Cerebellar nuclear complex (tissue), 1 donor: ENCODE measurements at places on chromosomes 1 and 21.

GRCh38 chr1:2566101-2567045, 10.2 kb downstream of the TNFRSF14 start:
- no peak for DNase-seq

GRCh38 chr1:25064465-25065240, 134.6 kb upstream of the RUNX3 start:
- no peak for DNase-seq

- no peak for DNase-seq
Observed at GRCh38 chr1:233064988-233065387, 114.6 kb downstream of the NTPCR start.

DNA sequence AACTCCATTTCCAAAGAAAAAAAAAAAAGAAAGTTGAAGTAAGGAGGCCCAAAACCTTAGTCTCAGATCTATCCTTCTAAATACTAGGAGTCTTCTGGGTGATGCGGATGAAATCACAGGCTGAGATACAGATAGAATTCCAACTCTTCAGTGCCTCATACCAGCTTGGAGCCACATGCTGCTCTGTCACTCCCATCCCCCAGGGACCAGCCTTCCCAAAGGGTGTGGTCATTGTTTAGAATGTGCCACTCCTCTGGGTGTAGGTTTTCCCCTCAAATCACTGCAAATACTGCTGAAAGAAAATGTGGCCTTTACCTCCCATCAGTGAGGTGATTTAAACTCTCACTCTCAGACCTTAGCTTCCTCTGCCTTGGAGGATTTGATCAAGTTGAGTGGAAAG, 112.9 kb downstream of the CDC7 start:
- DNase-seq = no peak

GRCh38 chr1:185017338-185017737, 28.0 kb upstream of the RNF2 start:
- DNase-seq = no peak

- no peak for DNase-seq
Observed at GRCh38 chr21:15841856-15842564, 112.2 kb downstream of the USP25 start.

DNA sequence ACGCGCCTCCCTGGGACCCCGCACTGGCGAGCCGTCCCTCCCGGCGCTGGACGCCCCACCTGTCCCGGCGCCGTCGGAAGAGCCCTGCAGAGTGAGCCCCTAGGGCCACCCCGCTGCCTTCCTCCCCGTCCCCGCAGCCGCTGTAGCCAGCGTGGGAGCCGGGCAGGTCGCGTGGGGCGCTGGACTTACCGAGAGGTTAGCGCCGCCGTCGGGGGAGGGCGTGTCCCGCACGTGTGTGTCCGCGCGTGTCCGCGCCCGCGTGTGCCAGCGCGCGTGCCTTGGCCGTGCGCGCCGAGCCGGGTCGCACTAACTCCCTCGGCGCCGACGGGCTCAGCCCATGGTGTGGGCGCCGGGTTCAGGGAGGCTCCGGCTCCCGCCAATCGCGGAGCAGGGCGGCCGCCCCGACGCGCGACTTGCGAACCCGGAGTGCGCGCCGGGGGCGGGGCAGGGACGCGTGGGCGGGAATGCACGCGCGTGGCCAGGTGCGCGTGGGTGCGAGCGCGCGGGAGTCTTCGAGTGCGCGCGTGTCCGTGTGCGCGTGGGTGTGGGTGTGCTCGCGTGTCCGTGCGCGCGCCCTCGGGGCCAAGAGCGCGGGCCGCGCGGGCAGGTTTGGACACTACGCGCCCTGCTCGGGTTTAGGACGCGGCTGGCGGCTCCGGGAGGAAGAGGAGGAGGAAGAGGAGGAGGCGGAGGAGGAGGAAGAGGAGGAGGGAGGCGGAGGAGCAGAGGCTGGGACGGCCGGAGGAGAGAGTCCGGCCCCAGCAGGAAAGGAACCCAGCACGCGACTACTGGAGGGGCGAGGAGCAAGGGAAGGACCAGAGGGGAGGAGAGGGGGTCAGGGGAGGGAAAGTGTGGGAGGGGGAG, 145.2 kb upstream of the ETS2 start:
- DNase-seq = no peak

- DNase-seq = no peak
Observed at GRCh38 chr1:119544165-119544762, 37.3 kb downstream of the HSD3B1 start.

DNA sequence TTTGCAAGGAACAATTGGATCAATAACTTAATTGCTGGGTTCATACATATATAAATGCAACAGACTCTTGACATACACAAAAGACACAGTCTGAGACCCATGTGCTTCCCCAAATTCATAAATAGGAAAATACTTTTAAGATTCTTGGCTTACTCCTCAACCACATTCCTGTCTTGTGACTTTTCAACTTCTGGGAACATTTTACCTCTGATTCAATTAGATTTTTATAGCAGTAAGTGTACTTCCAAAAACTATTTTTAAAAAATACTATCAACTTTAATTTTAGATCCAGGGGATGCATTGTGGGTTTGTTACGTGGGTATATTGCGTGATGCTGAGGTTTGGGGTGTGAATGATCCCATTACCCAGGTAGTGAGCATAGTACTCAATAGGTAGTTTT, 406.7 kb downstream of the RPS6KC1 start:
- DNase-seq = no peak

GRCh38 chr1:61797045-61797755, 54.9 kb downstream of the PATJ start:
- no peak for DNase-seq
